ENCODE measurements at places on chromosomes 13 and 19. TPM values are rescaled to one million over a fixed set of nuclear protein-coding genes. Genes with fewer than 3 reads are reported as not detected.

DNA sequence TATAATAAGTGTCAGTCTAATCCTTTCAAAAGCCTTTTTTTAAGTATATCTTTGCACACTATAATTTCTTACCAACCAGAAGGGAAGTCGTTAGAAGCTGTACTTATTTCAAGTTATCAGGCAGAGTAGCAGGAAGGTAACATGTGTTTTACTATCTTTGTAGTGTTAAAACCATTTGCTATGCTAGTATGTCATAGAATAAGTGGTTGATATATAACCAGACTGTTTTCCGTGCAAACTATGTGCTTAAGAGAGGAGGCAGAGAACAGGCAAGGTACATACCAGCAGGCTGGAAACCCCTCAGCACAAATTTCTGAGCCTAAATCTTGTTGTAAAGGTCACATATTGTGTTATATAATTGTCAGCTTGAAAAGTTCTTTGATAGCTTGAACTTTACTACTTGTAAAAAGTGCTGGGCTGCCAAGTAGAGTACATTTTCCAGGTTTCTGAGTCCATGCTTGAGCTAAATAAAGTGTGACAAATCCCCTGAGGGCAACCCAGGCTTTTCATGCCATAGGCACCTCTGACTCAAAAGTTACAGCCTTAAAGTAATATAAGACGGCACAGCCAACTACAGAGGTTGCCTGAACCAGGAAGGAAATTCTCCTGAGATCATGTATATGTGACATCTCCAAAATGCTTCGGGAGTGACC is 1297.4 kb downstream of the PCDH9 start:
- no peak for DNase-seq

GRCh38 chr19:50536662-50537305 is 23.1 kb upstream of the ASPDH start:
- DNase-seq: no peak

GRCh38 chr13:29810145-29810742 is 40.2 kb downstream of the UBL3 start:
- no peak for DNase-seq

- peak; percentile 13 for DNase-seq
Measured at GRCh38 chr19:58555920-58556621, 1.2 kb upstream of the CHMP2A start.

The RFPL4AL1 gene
- not detected for total RNA-seq

The TMEM59L gene
- 0.64 TPM for total RNA-seq

Measured in activated B cell treated with CpG ODN at 0.5 μM for 24 hours (primary cell).